ENCODE measurements at places on chromosomes 3 and 15.

DNA sequence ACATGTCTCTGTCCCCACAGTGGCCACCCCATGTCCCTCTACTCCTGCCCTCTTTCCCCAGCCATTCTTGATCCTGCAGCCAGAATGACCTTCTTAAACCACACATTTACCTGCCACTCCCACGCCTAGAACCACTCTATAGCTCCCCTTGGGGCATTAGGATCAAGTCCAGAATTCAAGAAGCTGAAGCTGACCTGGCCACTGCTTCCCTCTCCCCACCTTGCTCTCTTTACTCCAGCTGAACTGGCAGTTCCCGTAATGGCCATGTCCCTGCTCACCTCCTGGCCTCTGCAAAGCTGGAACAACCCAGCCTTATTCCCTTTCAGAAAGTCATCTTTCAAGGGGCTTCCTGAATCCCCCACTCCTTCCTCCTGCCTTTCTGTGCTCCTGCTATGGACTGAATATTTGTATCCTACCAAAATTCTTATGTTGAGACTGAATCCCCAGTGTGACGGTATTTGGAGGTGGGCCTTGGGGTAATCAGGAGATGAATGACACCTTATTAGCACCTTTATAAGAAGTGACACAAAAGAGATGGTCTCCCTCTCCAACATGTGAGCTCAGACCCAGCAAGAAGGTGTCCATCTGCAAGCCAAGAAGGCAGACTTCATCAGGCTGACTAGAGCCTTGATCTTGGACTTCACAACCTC is 3.8 kb downstream of the CSRNP1 start:
- no peak for DNase-seq

DNA sequence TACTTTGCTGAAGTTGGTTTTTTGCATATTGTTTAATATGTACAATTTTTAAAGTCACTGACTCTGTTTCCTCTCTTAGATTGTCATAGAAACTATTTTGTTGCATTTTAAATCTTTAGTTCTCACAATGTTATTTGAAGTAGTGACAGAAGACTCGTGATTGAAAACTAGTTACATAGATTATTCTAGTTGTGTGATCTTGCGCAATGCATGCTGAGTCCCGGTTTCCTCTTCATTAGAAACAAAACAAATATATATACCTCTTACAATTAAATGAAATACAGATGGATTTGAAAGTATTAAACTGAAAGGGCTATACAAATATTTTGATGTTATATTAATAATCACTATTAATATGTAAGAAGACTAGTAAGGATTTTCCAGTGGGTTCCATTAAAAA is 333.0 kb downstream of the LPP start:
- DNase-seq = no peak

DNA sequence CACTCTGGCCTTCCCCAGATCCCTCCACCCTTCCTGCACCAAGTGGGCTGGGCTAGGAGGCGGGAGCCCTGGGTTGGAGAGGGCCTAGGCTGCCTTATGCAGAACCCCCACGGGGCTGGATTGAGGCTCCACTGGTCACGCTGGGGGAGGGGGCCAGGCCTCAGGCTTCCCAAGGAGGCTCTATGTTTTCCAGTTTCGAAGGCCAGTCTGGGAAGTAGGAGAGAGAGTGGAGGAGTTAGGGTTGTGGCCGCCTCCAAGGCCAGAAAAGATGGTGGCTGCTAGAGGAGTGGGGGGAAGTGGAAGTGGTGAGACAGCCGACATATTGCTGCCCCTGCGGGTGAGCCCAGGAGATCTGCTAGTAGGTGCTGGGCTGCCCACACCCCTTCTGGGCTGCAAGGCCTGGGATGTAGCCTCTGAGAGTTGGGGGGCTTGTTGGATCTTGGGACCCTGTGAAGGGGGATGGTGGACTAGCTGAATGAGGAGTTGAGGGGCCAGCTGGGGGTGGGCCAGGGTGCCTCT is 1.2 kb downstream of the GNAI2 start:
- no peak for DNase-seq

DNA sequence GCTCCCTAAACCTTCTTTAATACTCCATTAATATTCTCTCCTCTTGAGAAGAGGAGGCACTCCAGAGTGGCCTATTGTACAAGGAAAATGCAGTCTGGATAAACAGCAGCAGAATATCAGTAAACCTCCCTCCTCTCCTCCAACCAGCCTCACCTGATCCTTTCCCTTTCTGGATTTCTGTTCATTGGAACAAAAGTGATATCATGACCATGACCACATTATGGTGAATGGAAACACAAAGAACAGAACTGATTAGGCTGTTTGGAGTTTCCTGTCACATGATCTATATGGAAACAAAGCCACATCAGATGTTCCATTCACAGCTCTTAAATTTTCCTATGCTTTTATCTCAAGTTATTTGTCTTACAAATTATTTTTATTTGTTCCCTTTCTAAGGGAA is 14.6 kb downstream of the C2CD4B start:
- DNase-seq = no peak

- no peak for DNase-seq
Measured at GRCh38 chr3:37700466-37701248, 161.0 kb upstream of the CTDSPL start.

DNA sequence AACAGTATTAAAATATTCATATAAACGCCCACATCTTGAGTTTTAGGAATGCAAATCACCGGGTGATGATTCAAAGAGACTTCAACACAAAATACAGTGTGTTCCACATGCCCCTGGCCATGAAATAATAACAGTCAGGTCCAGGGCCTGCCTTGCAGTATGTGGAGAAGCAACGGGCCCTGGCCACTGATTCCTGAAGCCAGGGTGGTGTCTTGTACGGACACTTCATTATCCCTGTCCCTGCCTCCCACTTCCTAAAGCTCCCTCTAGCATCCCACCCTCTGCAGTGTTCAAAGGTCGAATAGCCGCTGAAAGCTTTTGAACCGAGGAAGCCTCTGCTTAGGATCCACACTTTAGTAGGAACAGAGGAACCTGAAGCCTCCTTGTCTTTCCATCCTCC is 50.4 kb upstream of the PCSK6 start:
- no peak for DNase-seq

GRCh38 chr3:46503200-46503874 is 5.6 kb downstream of the RTP3 start:
- no peak for DNase-seq

GRCh38 chr3:17052363-17052762 is 167.6 kb downstream of the PLCL2 start:
- no peak for DNase-seq

DNA sequence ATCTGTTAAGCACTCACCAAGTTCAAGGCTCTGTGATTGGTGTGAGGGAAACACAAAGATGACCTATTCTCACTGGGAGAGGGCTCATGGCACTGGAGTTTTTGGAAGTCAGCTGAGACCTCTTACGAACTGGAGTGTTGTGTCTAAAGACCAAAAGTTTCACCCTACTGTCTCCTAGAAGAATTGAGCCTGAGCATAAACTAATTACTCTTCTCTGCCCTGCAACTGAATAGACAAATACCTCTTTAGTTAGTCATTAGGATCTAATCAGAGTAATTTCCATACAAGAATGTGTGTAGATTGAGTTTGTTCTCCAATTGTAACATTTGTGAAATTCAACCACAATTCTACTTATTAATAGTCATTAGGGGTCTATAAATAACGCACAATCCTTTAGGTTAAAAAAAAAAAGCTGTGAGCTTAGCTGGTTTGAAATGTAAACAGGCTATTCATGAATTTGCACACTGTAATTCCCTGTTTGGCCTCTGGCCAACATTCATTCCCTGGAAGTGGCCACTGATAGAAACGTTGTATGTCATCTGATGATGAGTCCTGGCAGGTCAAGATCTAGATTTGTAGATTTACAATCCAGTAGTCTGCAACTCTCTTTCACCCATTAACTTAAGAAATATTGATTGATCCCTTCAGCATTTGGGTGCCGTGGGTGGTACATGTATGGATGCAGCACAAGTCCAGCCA is 76.8 kb upstream of the SOX14 start:
- DNase-seq = no peak

- DNase-seq = no peak
Measured at GRCh38 chr3:18643281-18643680, 218.1 kb upstream of the SATB1 start.

DNA sequence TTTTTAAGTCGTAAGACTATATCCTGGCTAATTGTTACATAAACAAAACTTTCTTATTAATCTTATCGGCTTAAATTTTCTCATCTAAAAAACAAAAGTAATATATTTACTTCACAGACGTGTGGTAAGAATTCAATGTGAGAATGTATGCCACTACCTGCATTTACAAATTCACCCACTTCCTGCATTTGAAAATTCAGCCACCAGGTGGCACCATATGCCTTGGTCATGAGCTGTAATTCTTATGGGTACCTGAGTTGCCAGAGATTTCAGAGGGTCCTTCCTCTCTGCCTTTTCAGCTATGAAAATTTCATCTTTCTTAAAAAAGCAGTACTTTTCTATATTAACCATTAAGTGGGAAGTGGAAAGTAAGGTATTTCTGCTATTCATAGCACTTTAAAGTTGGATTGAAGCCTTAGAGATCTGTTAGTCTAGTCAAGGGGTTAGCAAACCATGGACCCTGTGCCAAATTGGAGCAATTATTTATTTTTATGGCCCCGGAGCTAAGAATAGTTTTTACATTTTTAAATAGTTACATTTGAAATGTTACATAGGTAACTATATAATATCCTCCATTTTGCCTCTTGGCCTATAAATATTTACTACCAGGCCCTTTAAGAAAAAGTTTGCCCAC is 127.8 kb downstream of the HCN4 start:
- no peak for DNase-seq

- DNase-seq = no peak
Measured at GRCh38 chr15:93189561-93189960, 100.5 kb upstream of the RGMA start.

DNA sequence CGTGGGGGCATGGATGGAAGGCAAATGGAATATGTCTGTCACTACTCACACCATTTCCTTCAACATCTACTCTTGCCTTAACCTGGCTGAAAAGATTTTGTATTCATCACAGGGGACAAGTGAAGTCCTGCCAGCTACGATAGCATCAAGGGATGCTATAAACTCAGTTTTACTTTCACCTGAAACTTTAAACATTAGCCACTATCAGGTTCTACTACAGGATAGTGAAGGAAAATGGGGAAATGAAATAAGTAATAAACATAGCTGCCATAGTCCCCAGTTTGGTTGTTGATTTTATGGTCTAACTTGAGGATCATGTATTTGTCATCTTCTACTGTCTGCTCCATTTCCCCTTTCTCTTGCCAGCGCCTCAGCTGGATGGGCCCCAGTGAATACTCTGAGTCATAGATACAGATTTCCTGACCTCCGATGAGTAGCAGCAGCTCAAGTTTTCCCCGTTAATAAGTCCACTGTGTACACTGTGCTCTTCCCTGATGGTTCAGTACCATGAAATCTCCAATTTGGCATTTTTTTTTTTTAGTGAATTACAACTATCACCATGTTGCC is 338.2 kb upstream of the SLCO3A1 start:
- no peak for DNase-seq

GRCh38 chr3:73086071-73086494 is 24.6 kb downstream of the EBLN2 start:
- no peak for DNase-seq

- no peak for DNase-seq
Measured at GRCh38 chr3:101838691-101839090, 10.6 kb upstream of the NFKBIZ start.

DNA sequence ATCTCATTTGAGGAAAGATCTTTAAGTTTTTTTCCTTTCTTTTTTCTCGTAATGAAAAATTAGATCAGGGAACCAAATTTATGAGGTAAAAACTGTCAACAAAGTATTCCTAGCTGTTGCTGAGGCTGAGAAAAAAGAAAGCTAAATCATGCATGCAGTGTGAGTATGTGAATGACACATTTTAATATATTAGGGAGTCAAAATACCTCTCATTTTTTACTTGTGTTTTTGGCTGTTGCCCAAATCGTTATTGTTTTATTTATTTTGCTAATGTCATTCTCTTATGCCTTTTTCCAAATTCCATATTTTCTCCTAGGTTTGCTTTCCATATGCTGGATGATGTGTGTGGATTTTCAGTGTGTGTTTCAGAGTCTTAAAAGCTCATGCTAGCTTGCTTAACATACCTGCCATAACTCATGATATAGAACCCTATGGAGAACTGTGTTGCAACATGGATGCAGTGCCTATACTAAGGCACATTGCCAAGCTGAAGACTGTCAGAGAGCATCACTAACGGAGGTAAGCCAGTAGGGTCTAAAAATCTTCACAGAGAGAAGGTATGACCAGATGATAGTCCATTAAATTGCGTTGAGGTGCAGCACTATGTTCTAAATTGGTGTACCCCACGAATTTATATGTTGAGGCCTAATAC is 629.5 kb upstream of the KCNMB2 start:
- DNase-seq = no peak
